Kasumi-1 (cell line): ENCODE measurements at places on chromosomes 6 and 20.

- DNase-seq = no peak
Measured at GRCh38 chr6:11368760-11369159, 136.3 kb upstream of the NEDD9 start.

DNA sequence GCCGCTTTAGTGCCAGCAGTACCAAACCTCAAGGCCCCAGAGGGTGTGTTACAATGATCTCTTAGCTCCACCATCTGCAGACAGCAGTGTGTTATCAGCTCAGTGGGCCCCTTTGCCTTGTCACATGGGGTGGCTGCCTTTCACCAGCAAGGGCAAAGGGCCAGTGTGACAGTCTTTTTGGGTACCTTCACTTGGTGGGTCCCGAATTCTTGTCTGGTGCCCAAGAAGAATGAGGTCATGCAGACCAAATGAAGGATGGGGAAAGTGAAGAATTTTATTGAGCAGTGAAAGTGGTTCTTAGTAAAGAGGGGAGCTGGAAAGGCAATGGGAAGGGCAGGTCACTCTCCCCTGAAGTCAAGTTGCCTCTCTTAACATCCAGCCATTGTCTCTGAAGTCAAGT lies 2.9 kb upstream of the SMIM28 start:
- DNase-seq = no peak

DNA sequence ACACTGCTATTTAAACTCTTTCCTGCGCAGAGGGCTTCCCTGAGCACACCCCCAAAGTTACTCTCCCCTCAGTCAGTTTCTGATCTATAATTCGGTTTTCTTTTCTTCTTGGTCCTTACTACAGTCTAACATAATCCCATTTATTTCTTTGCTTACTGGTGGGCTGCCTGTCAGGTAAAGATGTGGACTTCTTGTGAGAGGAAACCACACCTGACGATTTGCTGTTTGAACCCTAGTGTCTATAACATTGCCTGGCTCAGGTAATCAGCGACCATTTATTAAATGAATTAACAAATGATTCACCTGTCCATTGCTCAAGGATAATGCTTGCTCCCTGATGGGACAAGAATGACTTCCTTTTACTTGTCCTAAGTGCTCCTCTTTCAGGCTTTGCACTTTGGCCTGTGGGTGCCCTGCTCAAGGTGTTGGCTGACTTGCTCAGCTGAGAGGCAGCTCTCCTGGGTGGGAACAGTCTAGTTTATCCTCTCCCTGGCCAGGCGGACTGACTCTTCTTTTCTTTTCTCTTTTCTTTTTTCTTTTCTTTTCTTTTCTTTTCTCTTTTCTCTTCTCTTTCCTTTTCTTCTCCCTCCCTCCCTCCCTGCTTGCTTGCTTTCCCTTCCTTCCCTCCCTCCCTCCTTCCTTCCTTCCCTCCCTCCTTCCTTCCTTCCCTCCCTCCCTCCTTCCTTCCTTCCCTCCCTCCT lies 233.1 kb downstream of the BCAS1 start:
- DNase-seq = no peak

- DNase-seq = no peak
Measured at GRCh38 chr20:22810626-22811569, 224.2 kb upstream of the SSTR4 start.

DNA sequence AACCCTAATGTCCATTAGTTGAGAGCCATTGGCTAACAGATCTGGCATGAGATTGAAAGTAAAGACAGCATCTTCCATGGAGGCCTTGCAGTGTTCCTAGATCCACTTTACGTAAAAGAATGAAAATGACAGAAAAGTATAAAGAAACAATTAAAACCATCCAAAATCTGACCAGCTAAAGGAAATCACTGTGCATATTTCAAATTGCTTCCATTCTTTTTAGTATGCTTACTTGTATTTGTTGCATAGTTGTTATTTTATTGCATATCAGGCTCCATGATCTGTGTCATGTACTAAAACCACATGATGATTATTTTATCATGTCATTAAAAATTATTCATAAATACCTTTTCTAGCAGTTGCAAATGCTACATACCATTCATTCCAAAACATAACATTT lies 67.9 kb downstream of the GCLC start:
- no peak for DNase-seq

GRCh38 chr6:49553384-49553783 lies 2.9 kb downstream of the C6orf141 start:
- no peak for DNase-seq

DNA sequence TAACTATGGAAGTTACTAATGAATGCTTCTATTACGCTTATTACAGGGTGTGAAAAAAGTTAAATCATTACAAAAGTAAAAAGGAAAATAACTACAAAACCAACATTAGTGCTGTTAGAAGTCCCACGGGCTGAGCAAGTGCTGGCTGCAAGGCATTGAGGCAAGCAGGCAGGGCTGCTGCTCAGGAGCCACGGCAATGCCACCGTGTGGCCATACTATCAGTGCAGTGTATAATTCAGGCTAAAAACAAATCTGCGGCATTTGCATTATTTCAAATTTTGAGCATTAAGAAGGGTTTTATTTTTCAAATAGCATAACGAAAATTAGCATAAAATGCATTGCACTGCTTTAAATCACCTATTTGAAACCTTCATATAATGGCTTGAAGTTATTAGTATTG lies 17.1 kb downstream of the IFNGR1 start:
- peak; percentile 1 for DNase-seq

DNA sequence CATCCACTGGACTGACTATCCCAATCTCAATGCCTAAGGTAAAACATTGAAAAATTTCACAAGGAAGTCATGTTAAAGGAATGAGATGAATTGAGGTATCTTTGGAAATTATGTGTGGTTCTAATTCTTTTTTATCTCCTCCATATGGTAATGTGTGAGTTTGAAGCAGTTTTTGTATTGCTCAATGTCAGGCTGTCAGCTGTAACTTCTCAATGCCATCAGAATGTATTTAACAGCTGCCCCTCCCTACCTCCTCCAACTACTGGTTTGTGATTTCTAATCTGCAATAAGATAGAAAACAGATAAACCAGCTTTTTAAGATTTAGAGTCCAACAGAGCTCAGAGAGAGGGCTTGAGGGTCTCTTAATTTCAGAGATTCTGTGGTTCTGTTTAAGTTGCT lies 1005.8 kb upstream of the ADGRB3 start:
- no peak for DNase-seq
